ENCODE measurements at places on chromosomes 16 and 17.
A peak's percentile ranks its signal among the peaks of the same experiment; 100 is the strongest.

DNA sequence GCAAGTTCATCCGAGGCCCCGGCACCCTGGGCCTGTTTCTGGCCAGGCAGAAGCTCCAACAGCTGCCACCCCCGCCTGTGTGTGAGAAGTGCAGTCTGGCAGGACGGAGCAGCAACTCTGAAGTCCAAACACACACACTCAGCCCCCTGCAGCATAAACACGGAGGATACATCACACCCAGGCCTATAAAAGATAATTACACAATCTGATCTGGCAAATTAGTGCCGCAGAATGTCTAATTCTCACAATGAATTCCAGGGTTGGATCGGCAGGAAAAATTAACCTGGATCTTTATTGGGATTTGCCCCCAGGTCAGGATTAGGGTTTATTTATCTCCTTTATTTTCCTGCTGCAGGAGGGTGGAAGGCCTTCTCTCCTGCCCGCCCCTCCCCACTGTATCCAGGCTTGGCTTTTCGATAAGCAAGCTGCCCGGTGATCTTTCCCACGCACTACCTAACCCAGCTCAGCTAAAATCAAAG lies 311.4 kb downstream of the SOX9 start:
- DNase-seq: no peak
- H3K27me3 ChIP-seq: peaks cover 2% of the 10 kb centered on the region
- no peaks in the 10 kb centered on the region for H3K4me1 ChIP-seq
- H3K4me3 ChIP-seq: no peak overlapping the region

DNA sequence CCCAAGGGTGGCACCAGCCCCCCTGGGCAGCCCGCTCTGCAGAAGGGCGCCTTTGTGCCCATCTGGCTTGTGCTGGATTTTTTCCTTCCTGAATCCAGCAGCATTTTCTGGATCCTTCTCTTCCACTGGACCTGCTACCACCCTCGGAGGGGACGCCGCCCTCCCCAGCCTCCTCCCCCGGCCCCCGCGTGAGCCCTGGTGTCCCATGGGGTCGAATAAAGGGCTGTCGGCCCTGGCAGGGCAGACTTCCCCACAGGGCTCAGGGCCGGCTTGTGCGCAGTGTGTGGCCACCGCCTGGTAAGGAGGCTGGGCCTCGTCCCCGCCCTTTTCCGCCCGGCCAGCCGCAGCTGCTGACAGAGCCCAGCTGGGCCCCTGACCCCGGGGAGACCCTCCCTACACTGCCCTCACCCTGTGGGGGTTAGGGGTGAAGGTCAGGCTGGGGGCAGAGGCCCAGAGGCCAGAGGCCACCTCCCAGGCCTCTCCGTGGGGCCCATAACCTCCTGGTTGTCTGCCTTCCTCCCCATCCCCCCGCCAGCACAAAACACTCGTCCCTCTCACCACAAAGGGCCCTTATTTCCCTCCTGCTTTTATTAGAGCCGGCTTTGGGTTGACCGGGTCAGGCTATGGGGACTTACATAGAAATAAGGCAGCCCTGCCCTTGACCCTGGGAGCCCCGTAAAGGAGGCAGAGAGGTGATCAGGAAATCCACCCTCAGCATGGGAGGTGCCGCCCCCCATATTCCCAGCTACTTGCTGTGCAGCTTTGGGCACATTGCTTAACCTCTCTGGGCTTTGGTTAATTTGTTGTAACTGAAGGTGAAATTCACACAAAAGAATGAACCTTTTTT lies 179.3 kb upstream of the CIBAR2 start:
- H3K4me3 ChIP-seq: no peak overlapping the region
- peaks cover under 1% of the 10 kb centered on the region for H3K27me3 ChIP-seq
- H3K36me3 ChIP-seq: no peaks in the 10 kb centered on the region
- DNase-seq: no peak

GRCh38 chr17:45951941-45952340 lies 47.1 kb upstream of the STH start:
- peaks cover 9% of the 10 kb centered on the region for H3K4me1 ChIP-seq
- no peak for DNase-seq
- peaks cover 29% of the 10 kb centered on the region for H3K27me3 ChIP-seq

- H3K4me3 ChIP-seq: no peak overlapping the region
- no peaks in the 10 kb centered on the region for H3K4me1 ChIP-seq
- H3K36me3 ChIP-seq: no peaks in the 10 kb centered on the region
- no peak overlapping the region for H3K27ac ChIP-seq
These were observed 650.9 kb downstream of the CDH11 start for GRCh38 chr16:64470916-64471315.

GRCh38 chr17:48445248-48445620 lies 15.2 kb upstream of the SKAP1 start:
- H3K4me3 ChIP-seq: no peak overlapping the region
- H3K36me3 ChIP-seq: peaks cover 7% of the 10 kb centered on the region
- peaks cover 66% of the 10 kb centered on the region for H3K4me1 ChIP-seq
- no peak overlapping the region for H3K27ac ChIP-seq

DNA sequence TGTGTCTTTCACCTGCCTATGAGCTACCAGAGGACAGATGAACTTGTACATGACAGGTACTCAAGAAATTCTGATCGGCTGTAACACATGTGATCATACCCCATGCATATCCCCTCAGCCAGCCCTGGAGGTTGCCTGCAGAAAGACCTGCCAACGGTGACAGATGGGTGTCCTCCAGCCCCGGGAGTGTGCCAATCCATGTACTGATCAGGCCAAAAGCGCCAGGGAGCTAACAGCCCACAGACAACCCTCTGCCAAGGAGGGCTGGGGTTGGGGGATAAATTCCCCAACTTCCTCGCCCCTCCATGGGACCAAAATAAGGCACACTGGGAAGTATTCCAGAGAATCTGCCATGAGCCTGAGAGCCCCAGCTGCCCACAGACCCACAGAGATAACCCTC lies 189.4 kb downstream of the CCT6B start:
- H3K4me1 ChIP-seq: no peaks in the 10 kb centered on the region
- peaks cover 15% of the 10 kb centered on the region for H3K27me3 ChIP-seq
- no peak for DNase-seq

DNA sequence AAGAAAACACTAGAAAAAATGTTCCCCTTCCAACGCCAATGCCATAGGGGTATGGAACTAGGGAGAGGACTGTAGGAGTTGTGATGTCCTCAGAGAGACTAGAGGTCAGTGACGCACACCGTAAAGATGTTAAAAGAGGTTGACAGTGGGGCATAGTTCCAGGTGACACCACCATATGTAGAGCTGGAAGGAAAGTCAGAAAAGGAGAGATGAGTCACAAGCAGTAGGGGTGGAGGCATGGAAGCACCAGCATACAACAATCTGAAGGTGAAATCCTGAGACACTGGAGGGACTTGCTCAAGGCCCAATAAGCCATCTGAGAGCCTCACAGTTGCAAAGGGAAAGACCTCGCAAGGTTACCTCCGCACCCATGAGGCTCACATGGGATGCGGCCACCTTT lies 76.0 kb downstream of the ZNF18 start:
- H3K36me3 ChIP-seq: peaks cover 1% of the 10 kb centered on the region
- H3K27ac ChIP-seq: no peak overlapping the region
- H3K27me3 ChIP-seq: peaks cover 6% of the 10 kb centered on the region
- no peak overlapping the region for H3K4me3 ChIP-seq
- no peak for DNase-seq

- DNase-seq: no peak
- H3K36me3 ChIP-seq: no peaks in the 10 kb centered on the region
- H3K27me3 ChIP-seq: peaks cover 22% of the 10 kb centered on the region
- no peak overlapping the region for H3K4me3 ChIP-seq
These were observed 12.4 kb downstream of the RAP1GAP2 start for GRCh38 chr17:2808367-2809335.

DNA sequence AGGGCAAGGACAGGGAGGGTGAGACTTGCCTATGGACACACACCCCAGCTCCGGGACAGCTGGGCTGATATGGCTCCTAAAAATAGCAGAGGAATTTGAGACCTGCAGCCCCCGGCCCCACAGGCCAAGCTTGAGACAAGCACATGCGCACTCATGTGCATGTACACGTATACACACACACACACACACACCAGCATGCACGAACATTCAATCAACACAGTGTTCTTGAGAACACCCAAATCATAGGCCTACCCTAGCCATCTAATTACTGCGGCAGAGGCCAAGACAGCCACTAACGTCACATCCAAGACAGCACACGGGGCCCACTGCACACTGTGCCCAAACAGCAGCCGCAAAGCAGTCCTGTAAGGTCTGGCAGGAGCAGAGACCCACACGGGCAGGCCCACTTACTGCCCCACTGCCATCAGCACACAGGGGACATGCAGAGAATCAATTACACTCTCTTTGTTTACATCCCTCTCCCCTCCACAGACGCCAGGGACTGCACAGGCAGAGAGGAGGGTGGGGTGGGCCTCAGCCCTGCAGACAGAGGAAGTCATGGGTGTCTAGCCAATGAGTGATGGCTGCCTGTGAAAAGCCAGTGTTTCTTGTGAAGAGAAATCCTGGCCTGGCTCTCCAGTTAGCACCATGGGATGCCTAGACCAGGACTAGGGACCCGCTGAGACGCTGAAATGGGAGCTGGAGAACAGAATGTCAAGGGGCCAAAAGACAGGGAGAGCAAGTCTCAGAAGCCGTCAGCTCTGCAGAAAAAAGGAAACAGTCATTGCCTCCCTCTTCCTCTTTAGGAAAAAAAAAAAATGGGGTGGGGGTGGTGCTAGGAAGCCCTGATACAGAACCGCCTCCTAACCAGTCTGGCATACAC lies 39.3 kb downstream of the MYO18A start:
- no peaks in the 10 kb centered on the region for H3K27me3 ChIP-seq
- peak; percentile 58 for DNase-seq
- H3K36me3 ChIP-seq: no peaks in the 10 kb centered on the region
- H3K4me1 ChIP-seq: peaks cover 74% of the 10 kb centered on the region
- H3K27ac ChIP-seq: peak overlapping the region; percentile 95

DNA sequence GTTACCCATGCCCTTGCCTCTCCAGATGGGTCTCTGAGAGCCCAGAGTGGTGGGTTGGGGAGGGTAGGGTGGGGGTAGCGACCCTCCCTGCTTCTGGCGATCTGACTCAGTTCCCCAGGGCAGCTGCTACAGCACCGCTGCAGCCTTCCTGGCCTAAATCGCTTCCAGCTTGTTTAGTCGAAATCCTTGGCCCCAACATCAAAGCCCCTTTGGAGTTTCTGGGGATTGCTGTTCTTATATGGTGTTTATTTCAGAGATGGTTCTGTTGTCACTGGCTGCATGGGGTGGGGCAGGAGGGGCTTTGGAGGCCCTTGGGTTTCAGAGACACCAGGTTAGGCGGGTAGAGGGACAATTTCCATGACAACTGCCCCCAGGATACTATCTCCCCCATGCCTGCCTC lies 35.9 kb downstream of the FZD2 start:
- H3K4me3 ChIP-seq: no peak overlapping the region
- no peak overlapping the region for H3K27ac ChIP-seq
- peaks cover 6% of the 10 kb centered on the region for H3K27me3 ChIP-seq
- H3K4me1 ChIP-seq: no peaks in the 10 kb centered on the region
- DNase-seq: no peak

DNA sequence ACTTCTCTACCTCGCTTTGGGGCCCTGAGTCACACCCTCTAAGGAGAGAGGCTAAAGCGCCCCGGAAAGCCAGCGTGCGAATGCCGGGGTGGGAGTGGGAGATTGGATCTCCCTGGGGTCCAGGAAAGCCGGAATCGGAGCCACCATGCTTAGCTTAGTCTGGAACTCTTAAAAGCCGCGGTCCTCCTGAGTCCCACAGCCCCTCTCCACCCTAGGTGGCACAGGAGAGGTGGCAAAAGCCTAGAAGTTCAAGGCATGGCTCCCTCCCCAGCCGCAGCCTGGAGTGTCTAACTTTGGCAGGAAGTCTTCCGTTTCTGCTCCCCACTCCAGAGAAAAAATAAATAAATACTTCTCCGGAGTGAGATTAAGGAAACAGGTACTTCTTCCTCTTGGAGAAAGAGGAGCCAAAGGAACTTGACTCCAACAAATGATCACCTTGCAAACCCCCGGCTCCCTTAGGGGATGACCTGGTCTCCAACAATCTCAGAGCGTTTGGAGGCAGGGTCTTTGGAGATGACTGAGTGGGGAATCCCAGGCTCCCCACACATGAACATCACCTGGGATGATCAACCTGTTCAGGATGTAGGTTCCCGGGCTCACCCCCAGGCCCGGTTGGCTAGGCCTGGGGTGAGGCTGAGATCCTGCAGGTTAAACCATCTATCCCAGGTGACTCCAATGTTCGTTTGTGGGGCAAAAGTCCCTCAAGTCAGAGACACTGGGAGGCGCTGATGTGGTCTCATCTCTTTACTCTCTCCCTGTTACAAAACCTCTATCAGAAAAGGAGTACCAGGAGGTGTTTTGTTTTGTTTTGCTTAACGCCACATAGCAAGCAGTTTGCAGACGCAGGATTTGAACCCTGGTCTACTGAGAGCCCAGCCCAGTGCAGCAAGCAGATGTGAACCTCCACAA lies 2.9 kb downstream of the CIITA start:
- DNase-seq: no peak
- H3K4me1 ChIP-seq: peaks cover 68% of the 10 kb centered on the region
- peaks cover 3% of the 10 kb centered on the region for H3K36me3 ChIP-seq
- peaks cover 62% of the 10 kb centered on the region for H3K27me3 ChIP-seq
- peak overlapping the region; percentile 43 for H3K27ac ChIP-seq

DNA sequence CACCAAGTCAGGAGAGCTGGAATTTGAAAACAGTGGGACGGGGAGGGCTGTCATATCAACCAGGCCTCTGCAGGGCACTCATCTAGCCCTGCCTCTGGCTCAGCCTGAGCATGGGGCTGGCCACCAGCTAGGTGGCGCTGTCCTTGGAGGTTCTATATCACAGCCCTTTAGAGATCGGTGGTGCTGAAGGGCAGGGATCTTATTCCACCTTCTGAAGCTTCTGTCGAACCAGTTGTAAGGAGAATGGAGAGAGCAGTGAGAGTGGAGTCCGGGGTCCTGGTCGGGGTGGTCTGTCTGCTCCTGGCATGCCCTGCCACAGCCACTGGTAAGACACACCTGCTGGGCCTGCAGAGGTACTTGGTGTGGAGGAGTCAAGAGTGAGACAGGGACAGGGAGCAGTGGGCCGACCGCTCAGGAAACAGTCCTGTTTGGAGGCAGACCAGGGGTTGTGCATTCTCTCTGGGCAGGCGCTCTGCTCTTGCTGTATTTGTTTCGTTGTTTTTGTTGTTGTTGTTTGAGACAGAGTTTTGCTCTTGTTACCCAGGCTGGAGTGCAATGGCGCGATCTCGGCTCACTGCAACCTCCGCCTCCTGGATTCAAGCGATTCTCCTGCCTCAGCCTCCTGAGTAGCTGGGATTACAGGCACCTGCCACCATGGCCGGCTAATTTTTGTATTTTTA lies at the start of gene CES3:
CES3 (plus strand) TSS at position 202 of the 680 bp plus-strand sequence; CDS start at position 244, 42 bp downstream.
- H3K27ac ChIP-seq: no peak within 1 kb of the TSS
- H3K36me3 ChIP-seq: no peaks in the 10 kb centered on the region
- DNase-seq: peak; percentile 71
- H3K4me1 ChIP-seq: peaks cover 5% of the 10 kb centered on the region

- H3K4me3 ChIP-seq: no peak within 1 kb of the TSS
- H3K4me1 ChIP-seq: peaks cover 12% of the 10 kb centered on the region
- no peak within 1 kb of the TSS for H3K27ac ChIP-seq
- H3K36me3 ChIP-seq: no peaks in the 10 kb centered on the region
- peaks cover 47% of the 10 kb centered on the region for H3K27me3 ChIP-seq
- peak; percentile 46 for DNase-seq
These were observed at the start of gene MARCHF10 for GRCh38 chr17:62807812-62808575. Gene MARCHF10 (minus strand): TSS chr17:62808314. CDS start chr17:62801735, 6,579 bp downstream.
